ENCODE measurements at places on chromosomes 16 and 17. TPM values are rescaled to one million over a fixed set of nuclear protein-coding genes. Genes with fewer than 3 reads are reported as not detected.

- peaks cover 24% of the 10 kb centered on the region for H3K4me1 ChIP-seq
- peaks cover 14% of the 10 kb centered on the region for H3K27me3 ChIP-seq
- no peak overlapping the region for H3K4me3 ChIP-seq
- H3K36me3 ChIP-seq, result no peaks in the 10 kb centered on the region
- no peak overlapping the region for H3K27ac ChIP-seq
Observed at GRCh38 chr16:14307059-14307526, 236.0 kb downstream of the MRTFB start.

GRCh38 chr16:52203096-52203495, 343.8 kb downstream of the TOX3 start:
- no peak overlapping the region for H3K4me3 ChIP-seq
- DNase-seq, result no peak
- no peaks in the 10 kb centered on the region for H3K4me1 ChIP-seq
- no peaks in the 10 kb centered on the region for H3K27me3 ChIP-seq

DNA sequence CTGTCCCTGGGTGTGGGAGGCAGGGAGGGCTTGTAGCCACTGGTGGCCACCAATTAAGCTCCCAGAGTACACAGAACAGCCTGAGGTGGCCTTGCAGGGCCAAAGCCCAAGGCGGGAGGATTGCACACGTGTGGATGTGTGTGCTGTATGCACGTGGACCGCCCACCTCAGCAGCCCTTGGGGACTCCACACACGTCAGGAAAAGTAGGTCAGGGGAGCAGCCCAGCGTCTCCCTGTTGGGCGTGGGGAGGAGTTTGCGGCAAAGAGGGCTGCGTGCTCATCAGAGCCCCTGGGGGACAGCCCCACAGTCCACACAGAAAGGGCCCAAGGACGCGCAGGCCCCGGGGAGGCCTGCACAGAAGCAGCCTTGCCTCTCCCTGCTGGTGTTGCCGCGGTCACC, 19.6 kb downstream of the SBK1 start:
- peaks cover 20% of the 10 kb centered on the region for H3K36me3 ChIP-seq
- H3K4me3 ChIP-seq, result no peak overlapping the region
- DNase-seq, result no peak
- peak overlapping the region; percentile 42 for H3K27ac ChIP-seq
- peaks cover 44% of the 10 kb centered on the region for H3K4me1 ChIP-seq

DNA sequence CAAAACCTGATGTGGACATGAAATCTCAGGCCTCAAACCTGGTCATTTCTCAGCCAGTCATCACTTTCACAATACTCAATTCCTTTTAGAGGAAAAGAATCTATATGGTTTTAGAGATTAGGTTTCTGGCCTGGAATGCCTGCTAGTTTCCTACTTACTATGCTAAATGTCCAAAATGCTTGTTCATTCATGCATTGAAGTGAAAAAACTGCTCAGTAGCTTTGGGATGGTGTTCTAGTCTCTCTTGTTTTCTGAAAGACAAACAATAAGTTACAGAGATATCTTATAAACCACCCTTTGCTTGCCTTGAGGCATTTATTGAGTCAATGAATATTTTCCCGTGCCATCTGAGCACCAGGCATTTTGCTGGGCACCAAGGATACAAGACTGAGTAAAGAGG, 1146.5 kb upstream of the GOT2 start:
- H3K4me1 ChIP-seq, result no peaks in the 10 kb centered on the region
- DNase-seq, result no peak
- no peaks in the 10 kb centered on the region for H3K27me3 ChIP-seq
- H3K36me3 ChIP-seq, result no peaks in the 10 kb centered on the region
- no peak overlapping the region for H3K27ac ChIP-seq

GRCh38 chr17:77372444-77373298, 231.9 kb downstream of the SEC14L1 start:
- H3K4me3 ChIP-seq, result peak overlapping the region; percentile 79
- peak; percentile 83 for DNase-seq
- peaks cover 4% of the 10 kb centered on the region for H3K27me3 ChIP-seq
- H3K36me3 ChIP-seq, result peaks cover 31% of the 10 kb centered on the region
- peaks cover 56% of the 10 kb centered on the region for H3K4me1 ChIP-seq
- H3K27ac ChIP-seq, result peak overlapping the region; percentile 88

GRCh38 chr16:28193530-28194423, 18.0 kb downstream of the XPO6 start:
- no peaks in the 10 kb centered on the region for H3K27me3 ChIP-seq
- peaks cover 79% of the 10 kb centered on the region for H3K4me1 ChIP-seq
- DNase-seq, result no peak
- H3K27ac ChIP-seq, result peak overlapping the region; percentile 93
- peaks cover 57% of the 10 kb centered on the region for H3K36me3 ChIP-seq

DNA sequence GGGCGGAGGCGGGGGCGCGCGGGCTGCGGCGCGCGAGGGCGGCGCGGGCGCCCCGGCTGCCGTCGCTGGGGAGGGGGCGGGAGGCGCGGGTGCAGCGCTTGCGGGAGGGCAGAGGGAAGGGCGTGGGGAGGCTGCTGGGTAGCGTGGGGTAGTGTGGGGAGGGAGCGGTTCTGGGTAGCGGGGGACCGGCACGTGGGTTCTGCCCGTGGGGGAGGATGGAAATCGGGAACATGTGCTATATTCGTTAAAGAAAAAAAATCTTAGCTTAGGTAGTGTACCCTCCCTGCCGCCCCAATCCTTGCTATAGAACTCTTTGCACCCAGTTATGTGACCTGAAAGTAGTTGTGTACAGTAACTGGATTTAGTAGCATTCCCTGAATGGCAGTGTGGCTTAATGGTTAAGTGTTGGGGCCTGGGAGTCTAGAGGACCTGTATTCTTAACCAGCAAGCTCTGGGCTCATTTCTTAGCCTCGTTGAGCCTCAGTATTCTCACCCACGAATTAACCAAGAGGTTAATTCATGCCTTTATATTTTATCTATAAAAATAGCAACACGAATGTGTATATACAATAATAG, 646 bp downstream of the RABEP1 start:
- H3K4me1 ChIP-seq, result peaks cover 24% of the 10 kb centered on the region
- peak overlapping the region; percentile 87 for H3K27ac ChIP-seq
- peaks cover 11% of the 10 kb centered on the region for H3K36me3 ChIP-seq
- peak overlapping the region; percentile 87 for H3K4me3 ChIP-seq

The RAB37 gene
- total RNA-seq, result 19.6 TPM

The CCL7 gene
- total RNA-seq, result not detected

The C16orf96 gene
- total RNA-seq, result 0.13 TPM

The PSMB10 gene
- 275 TPM for total RNA-seq

The CSH2 gene
- total RNA-seq, result not detected

The HBA1 gene
- not detected for total RNA-seq
